SK-N-SH (cell line): ENCODE measurements at places on chromosomes 3 and 15.

- DNase-seq: no peak
Measured at GRCh38 chr3:119140466-119140865, 5.5 kb upstream of the TEX55 start.

GRCh38 chr15:31078471-31078870 lies 23.1 kb downstream of the TRPM1 start:
- no peak for DNase-seq

- DNase-seq: no peak
Measured at GRCh38 chr15:41914411-41914810, 20.6 kb upstream of the SPTBN5 start.

- no peak for DNase-seq
Measured at GRCh38 chr3:181630853-181631252, 80.9 kb upstream of the SOX2 start.

DNA sequence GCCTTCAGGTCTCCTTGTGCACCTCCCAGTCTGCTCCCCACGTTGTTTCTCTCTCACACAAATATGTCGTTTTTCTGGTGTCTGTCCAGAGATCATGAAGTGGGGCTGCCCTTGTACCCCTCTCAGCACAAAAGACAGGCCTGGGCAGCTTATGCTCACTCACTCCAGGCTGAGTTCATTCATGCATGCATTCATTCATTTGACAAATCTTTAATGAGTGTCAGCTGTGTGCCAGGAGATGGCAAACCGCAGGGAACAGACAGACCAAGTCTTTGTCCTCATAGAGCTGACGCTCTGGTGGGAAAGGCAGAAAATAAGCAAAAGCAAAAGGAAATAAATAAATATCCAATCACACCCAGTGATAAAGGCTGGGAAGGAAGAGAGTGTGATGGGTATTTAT lies 7.6 kb upstream of the TRH start:
- no peak for DNase-seq

DNA sequence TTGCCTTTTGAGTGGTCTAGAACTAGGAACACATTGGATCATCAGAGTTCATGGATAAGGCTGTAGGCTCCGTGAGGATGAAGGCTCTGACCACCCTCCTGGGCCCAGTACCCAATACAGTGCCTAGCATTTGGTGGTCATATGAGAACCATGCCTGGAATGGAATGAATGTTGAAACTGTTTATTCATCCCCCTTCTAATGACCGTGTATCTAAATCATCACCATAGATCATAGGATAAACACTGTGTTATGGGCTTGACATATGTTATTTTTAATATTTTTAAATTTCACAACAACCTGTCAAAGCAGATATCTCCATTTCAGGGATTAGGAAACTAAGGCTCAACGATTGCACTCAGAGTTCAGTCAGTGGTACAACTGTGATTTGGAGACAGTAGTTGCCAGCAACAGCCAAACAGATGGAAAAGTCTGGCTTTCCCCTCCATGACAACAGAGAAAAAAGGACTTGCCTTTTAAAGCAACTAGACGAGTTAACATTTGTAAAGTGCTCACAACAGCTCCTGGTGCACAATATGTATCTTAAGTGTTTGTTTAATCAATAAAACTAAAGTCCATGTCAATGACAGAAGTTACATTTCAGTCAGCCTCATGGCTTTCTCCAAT lies 89.6 kb downstream of the TMEM266 start:
- DNase-seq: no peak

DNA sequence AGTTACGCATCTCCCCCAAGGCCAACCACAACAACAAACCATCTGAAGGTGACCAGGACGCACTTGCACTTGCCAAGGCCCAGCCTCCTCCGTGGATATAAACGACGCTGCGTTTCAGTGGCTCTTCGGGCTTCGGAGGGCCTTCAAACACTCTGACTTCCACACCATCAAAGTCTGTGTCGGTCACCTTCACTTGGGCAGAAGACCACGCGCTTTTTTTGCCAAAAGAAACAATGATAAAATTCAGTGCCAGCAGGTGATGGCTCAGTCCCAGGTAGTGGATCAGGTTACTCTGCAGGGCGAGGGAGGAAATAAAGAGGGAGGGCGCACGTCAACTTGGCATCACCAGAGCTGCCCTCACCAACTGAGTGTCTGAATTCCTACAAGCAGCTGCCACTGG lies 63.0 kb downstream of the NCEH1 start:
- no peak for DNase-seq

DNA sequence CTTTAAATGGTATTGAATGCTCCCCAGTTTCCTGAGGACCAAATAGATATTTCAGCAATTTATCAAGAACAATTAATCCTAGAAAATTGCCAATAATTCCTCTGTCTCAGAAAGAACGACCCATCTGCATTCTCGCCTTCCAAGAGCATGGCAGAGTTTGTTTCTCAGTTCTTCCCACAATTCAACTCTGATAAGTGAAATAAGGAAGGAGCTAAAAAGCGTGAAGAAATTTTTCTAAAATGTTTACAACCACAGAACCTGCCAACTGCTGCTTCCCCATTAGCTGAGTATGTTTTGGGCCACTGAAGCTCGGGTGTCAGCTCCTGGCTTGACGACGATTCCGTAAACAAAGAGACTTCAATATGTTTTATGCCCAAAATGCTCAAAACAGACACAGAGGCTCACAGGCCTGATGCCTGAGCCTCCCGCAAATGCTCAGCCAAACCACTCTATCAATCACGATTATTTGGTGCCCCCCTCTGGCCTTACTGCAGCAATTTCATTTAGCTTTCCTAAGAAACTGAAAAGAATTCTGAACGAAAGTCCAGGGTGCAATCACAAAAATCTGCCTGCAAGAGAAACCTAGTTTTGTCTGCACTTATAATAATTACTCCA lies 259.2 kb upstream of the CCDC54 start:
- peak; percentile 70 for DNase-seq

DNA sequence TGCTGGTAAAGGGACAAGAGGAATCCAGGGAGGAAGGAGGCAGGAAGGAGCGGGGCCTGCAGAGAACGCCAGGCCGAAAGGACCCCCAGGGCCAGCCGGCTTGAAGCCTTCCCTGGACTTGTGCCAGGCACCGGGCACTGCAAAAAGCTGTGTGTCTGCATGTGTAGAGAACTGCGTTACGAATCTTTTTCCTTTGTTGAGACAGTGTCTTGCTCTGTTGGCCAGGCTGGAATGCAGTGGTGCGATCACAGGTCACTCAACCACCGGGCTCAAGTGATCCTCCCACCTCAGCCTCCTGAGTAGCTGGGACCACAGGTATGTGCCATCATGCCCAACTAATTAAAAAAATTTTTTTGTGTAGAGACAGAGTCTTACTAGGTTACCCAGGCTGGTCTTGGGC lies 17.0 kb upstream of the MUC4 start:
- peak; percentile 65 for DNase-seq

- DNase-seq: no peak
Measured at GRCh38 chr3:87489892-87490291, 213.5 kb upstream of the POU1F1 start.

- DNase-seq: no peak
Measured at GRCh38 chr3:116815321-116815720, 105.7 kb downstream of the TUSC7 start.

GRCh38 chr15:80584561-80584964 lies 110.5 kb upstream of the ABHD17C start:
- no peak for DNase-seq

- no peak for DNase-seq
Measured at GRCh38 chr15:84681831-84682230, 23.8 kb upstream of the NMB start.

- DNase-seq: peak; percentile 57
Measured at GRCh38 chr15:70098461-70099166, 897 bp upstream of the TLE3 start.

DNA sequence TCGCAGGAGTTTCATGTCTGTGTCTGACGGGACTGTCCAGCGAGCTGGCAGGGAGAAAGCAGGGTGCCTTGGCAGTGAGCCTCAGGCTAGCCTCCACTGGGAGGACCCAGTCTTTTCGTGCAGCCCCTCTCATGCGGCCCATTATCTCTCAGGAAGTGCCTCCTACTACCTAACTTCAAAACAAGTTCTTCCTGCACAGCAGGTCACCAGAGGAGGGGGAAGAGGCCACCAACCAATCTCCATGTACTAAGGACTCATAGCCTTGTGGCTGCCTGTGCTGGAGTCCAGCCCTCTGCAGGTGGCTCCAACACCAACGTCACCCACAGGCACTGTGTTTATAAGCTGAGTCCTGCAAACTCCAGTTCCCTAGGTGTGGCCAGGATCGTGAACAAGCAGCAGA lies 4.8 kb downstream of the VIPR1 start:
- no peak for DNase-seq

DNA sequence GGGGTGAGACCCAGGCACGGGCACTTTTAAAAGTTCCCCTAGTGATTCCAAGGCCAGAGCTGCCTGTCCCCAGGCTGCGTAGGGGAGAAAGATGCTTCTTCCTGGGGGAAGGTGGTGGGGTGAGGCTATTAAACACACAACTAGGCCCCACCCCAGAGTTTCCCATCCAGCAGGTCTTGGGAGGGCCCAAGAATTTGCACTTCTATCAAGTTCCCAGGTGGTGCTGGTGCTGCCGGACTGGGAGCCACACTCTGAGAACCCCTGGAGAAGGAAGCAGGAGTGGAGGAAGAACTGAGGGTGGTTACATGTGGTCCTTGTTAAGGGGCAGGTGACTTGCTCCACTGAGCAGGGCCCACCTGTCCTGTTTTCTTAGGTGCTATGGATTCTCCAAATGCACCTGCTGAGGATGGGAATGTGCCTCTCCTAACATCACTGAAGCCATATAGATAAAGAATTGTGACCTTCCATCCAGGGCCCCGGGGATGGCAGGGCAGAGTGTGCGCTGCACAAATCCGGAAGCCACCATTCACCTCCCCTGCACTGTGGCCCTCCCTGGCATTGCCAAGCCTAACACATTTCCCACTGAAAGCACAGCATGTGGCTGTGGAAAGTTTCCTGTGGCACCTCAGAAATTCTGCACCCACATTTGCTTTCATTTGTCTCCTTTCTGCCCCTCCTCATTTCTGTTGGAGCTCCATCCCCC lies 111.5 kb upstream of the MEF2A start:
- DNase-seq: no peak

- DNase-seq: no peak
Measured at GRCh38 chr15:97679106-97679688, 281.3 kb upstream of the ARRDC4 start.

GRCh38 chr15:85485956-85486567 lies 105.7 kb downstream of the AKAP13 start:
- peak; percentile 61 for DNase-seq
